Central memory CD8-positive, alpha-beta T cell (primary cell): ENCODE measurements at places on chromosomes 2 and 18.

- DNase-seq, result no peak
Measured at GRCh38 chr2:158179660-158180059, 78.0 kb downstream of the UPP2 start.

DNA sequence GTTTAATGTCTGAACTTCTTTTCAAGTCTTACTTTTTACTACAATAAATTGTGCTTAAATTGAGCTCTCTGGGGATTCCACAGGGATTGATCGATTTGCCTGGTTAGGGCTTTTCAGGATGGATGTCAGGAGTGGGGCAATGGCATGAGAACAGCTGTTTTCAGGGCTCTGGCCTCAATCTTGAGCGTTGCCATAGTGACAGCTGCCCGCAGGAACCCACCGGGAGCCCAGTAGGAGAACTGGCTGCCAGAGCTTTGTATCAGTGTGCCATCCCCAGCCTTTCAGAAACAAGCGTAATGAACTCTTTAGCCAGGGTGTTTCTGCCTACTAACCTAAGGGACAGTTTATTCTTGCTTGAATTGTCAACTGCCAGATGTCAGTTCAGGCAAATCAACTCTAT, 93.5 kb downstream of the GALNT3 start:
- no peak for DNase-seq

- DNase-seq, result no peak
Measured at GRCh38 chr2:173417341-173417740, 62.7 kb downstream of the CDCA7 start.

- no peak for DNase-seq
Measured at GRCh38 chr18:46329736-46330246, 225.6 kb downstream of the HAUS1 start.

GRCh38 chr2:98453083-98453482, 8.4 kb downstream of the INPP4A start:
- DNase-seq, result no peak

- DNase-seq, result no peak
Measured at GRCh38 chr18:45935591-45936335, 31.4 kb downstream of the EPG5 start.

- no peak for DNase-seq
Measured at GRCh38 chr18:70453058-70453775, 164.4 kb downstream of the SOCS6 start.

GRCh38 chr2:9347411-9347881, 75.9 kb downstream of the ITGB1BP1 start:
- no peak for DNase-seq

DNA sequence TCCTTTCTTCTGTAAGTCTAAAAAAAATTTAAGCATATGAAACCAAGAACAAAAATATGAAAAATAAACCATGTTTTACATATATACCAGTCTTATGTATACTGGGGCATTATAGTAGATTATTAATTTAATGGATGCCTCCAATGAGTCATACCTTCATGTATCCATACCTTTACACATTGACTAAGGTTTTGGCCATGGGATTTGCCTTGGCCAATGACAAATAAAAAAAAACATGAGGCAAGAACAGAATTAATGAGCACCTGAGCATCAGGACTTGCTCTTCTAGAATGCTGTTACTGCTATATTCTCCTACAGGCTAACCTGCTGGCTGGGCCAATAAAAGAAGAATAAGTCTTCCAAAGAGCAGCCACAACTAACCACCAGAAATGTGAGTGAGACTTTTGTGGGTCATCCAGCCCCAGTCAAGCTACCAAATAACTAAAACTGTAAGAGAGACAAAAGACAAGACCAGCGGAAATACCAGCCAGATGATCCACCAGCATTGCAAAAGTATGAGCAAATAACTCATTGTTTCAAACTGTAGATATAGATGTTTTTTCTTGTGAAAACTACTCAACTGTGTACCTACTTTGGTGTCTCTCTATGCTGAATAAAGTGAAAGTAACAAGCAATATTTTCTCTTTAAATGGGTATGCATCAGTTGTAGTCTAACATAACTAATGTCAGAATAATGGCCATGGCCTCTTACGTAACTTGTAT, 749.6 kb upstream of the VRK2 start:
- no peak for DNase-seq

DNA sequence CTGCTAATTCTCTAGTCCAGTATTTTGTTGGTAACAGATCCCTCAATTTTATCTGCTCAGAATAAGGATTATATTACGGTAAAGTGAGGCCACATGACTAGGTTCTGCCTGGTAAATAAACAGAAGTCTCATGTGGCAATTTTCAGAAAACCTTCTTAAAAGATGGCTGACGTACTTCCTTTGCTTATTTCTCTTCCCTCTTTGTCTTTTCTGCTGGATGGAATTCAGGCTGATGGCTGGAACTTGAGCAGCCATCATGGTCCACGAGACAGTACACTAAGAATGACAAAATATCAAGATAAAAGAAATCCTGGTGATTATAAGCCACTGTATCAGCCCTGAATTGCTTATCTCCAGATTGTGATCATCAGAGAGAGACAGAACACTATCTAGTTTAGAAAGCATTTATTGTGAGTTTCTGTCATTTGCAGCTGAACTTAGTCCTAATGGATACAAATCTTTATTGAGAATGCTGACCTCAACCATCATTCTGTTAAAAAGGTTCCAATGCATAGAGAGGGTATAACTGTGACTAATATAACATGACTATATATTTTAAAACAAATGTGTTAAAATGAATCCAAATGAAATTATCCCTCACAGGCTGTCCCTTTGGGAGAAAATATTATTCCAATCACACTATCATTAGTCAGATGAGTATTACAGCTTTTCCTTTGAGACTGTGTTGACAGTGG, 31.8 kb upstream of the SLC8A1 start:
- DNase-seq, result no peak

GRCh38 chr2:159140070-159140769, 146.3 kb downstream of the WDSUB1 start:
- DNase-seq, result no peak

- DNase-seq, result no peak
Measured at GRCh38 chr2:2580341-2580740, 249.3 kb upstream of the MYT1L start.

GRCh38 chr18:3450012-3450798, at the start of gene TGIF1:
TSS of gene TGIF1 (plus strand) at chr18:3450172. CDS start at chr18:3450490, 318 bp downstream.
- DNase-seq, result peak; percentile 83

- no peak for DNase-seq
Measured at GRCh38 chr18:45521777-45522176, 93.5 kb upstream of the SLC14A2 start.

DNA sequence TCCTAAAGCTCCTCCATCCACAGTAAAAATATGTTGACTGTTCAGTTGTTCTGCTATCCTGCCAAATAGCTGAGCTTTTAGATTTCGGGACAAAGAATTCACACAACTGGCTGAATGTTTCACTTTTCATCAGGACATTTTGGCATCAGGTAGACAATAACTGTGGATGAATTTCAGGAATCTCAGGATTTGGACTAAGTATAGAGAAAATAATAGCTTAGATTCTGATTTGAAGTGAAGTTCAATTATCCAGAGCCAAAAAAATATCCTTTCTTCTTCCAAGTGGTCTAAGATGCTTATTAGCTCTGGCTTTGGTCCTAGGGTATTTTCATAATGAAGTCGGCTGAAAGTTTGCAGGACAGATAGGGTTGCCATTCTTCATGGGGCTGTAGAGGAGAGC, 16.1 kb downstream of the KCNE4 start:
- DNase-seq, result no peak

GRCh38 chr2:176599796-176600485, 330.7 kb downstream of the MTX2 start:
- DNase-seq, result no peak

DNA sequence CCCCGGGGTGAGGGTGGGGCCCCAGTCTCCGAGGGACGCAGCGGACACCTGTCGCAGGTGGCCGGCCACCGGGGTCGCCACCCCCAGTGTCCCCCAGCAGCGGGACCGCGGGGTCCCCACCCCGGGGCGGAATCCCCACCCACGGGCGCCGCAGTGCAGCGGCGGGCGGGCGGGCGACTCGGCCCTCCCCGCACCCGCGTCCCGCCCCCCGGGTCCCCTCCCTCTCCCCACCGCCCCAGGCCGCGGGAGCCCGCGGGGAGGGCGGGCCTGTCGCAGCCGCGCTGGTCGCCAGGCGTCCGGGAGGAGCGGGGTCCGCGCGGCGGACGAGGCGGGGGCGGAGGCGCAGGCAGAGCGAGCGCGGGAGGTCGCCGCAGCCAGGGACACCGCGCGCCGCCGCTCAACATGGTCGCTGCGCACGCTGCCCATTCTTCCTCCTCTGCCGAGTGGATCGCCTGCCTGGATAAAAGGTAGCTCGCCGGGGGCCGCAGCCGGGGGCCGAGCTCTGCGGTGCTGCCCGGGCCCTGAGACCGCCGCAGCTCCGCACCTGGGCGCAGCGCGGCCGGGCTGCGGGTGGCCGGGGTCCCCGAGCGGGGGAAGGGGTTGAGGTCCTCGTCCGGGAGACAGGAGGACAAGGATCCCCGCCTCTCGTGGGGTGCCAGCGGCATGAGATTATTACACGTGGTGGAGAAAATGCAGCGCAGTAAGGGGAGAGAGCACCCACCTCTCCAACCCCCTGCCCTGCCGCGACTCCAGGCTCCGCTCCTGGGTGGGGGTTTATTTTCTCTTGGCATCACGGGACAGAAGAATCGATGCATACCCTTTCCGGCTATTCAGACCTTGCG, at the start of gene RAPGEF4:
Gene RAPGEF4, plus strand, starts transcription at position 264 of the 842 bp plus-strand sequence. Its CDS starts 139 bp downstream, at position 403.
- no peak for DNase-seq

- no peak for DNase-seq
Measured at GRCh38 chr2:29397039-29397438, 281.8 kb downstream of the CLIP4 start.

GRCh38 chr2:231576465-231576864, 16.2 kb upstream of the TEX44 start:
- DNase-seq, result no peak

- DNase-seq, result no peak
Measured at GRCh38 chr2:59969161-59969560, 584.3 kb downstream of the BCL11A start.

DNA sequence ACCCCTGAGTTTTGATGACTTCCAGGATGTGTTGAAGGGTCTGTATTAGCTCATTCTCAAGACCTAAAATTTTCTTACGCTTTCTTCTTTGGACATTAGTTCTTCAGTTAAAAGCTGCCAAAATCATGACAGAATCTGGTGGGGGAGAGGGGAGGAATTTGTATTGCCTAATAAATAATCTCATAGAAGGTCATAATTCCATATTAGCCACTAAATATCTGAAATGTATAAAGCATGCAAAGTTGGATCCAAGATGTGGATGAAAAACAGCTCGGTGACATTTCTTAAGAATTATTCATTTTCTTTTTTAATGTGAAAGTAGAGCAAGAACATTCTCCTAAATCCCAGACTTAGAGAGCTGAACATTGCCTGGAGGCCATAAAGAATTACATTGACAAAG, 120.1 kb downstream of the MMADHC start:
- no peak for DNase-seq

DNA sequence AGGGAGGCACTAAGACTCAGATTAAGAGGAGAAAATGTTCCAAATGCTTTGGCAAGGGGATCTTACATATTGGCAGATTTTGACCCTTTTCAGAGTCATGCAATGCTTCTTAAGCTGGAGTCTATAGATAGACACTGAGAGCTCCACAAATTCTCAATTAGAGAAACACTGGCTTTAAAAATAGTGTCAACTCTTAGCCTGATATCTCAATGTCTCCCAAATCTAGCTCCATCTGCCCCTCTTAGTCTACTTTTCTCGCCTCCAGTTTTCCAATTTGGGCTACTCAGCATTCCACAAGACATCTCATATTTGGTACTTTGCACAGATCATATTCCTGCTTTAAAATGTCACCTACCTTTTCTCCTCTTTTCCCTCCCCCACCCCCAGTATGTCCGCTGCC, 232.6 kb downstream of the LRRTM1 start:
- DNase-seq, result no peak

- DNase-seq, result no peak
Measured at GRCh38 chr2:53036196-53036595, 731.4 kb upstream of the CHAC2 start.

DNA sequence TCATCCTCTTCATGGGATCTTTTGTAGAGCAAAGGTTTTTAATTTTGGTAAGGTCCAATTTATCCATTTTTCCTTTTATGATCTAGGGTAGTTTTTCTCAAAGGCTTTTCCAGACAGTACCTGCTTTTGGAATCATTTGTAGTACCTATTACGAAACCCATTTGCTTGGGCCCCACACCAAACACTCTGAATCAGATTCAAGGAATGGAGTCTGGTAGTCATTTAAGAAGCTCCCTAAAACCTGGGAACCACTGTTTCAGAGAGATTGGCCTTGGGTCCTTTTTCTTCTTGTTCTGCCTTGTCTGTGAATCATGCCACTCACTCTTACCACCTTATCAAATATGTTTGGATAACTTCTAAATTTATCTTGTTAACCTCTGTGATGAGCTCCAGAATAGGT, 40.3 kb downstream of the OSBPL6 start:
- no peak for DNase-seq

GRCh38 chr2:181614874-181615638, 41.8 kb downstream of the CERKL start:
- DNase-seq, result no peak

DNA sequence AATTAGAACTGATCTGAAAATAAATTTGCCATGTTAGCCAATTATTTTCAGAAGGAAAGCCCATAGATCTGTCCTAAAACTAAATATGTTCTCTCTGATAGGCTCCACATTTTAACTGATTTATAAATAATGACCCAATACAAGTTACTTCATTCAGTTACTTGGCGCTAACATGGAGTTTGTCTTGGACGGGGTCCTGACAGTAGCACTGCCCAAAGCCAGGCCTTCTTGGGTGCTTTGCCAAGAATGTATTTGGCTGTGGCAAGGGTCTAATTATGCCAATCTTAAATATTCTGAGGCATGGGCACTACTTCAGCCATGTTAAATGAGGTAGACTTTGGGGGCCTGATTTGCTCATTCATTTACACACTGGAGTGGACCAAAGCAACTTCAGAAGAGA, 135.0 kb upstream of the PKDCC start:
- DNase-seq, result no peak

DNA sequence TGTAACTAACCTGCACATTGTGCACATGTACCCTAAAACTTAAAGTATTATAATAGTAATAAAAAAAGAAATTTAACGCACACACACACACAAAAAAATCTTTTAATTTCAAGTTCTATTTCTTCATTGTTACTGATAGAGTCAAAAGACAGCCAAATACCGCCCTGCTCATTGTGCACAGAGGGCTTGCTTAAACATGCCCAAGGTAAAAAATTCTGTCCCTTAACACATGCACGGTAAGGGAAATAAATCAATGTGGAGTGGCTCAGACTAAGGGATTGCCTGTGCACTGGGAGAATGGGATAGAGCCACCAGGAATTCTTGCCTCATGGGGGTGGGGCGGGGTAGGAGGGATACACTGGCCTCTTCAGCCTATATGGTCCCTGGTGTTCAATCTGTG, 468.0 kb downstream of the NUP35 start:
- DNase-seq, result no peak

GRCh38 chr2:37323781-37324535, 675 bp downstream of the PRKD3 start:
- DNase-seq, result peak; percentile 17

GRCh38 chr2:224930124-224930523, 112.1 kb downstream of the DOCK10 start:
- no peak for DNase-seq

GRCh38 chr18:2173486-2173885, 397.8 kb downstream of the METTL4 start:
- DNase-seq, result no peak

GRCh38 chr2:69026026-69026425, 13.0 kb downstream of the ANTXR1 start:
- no peak for DNase-seq
